ENCODE measurements at places on chromosomes 12 and 14.

DNA sequence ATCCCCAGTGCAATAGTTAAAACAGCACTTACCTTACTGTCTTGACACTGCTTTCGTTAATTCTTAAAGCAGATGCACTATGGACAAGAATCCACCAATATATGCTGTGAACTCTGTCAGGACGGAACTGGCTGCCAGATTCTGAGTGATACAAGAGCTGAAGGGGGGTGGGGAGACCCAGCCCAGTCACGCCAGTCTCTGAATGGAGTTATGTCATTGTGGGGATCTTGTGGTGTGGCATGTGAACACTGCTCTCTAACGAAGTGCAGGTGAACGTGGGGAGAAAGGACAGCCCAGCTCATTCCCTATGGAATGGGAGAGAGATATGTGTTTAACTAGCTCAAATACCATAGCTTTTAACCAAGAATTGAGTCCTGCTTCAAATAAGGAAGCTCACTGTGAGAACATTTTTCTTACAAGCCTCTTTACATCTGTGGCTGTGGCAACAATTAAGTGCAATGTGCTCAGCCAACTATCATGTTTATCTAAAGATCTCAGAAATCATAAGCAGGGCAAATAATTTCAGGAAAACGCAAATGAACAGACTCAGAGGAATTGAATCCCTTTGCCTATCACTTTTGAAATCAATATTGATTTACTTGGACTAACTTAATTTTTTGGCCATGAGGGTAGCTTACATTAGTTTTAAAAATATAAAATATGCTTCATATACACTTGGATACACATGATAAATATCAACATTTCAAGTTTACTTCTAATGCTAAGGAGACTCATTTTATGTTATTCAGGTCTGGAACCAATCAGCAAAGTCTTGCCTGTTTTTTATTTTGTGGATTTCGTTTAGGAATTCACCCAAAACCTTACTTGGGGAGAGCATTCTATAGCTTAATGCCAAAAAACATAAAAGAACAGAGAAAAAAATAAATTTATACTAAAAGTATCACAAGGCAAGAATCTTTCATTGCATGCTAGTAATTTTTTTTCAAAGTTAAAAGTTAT lies at the start of gene LUM:
Gene LUM (minus strand): TSS at position 129 of the 960 bp plus-strand sequence. CDS start 2,515 bp downstream, outside the sequence.
- DNase-seq: peak; percentile 88

DNA sequence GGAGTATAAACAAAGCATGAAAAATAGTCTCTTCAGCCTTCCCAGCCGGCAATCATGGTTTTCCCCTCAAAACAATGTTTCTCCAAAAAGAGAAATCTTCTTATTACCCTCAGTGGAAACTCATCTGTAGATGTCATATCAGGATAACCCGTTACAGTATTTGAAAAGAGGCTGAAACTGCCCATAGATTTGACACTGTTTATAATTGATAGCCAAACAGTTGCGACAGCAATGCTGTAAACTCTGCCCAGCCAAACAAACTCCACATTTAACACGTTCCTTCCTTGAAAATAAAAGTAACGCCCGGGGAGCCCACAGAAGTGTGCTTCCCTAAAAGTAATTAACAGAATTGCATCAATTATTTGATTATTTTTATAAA lies 201.3 kb upstream of the FOXN3 start:
- DNase-seq: no peak

GRCh38 chr14:99569725-99570543 lies 34.1 kb downstream of the CCDC85C start:
- DNase-seq: no peak

DNA sequence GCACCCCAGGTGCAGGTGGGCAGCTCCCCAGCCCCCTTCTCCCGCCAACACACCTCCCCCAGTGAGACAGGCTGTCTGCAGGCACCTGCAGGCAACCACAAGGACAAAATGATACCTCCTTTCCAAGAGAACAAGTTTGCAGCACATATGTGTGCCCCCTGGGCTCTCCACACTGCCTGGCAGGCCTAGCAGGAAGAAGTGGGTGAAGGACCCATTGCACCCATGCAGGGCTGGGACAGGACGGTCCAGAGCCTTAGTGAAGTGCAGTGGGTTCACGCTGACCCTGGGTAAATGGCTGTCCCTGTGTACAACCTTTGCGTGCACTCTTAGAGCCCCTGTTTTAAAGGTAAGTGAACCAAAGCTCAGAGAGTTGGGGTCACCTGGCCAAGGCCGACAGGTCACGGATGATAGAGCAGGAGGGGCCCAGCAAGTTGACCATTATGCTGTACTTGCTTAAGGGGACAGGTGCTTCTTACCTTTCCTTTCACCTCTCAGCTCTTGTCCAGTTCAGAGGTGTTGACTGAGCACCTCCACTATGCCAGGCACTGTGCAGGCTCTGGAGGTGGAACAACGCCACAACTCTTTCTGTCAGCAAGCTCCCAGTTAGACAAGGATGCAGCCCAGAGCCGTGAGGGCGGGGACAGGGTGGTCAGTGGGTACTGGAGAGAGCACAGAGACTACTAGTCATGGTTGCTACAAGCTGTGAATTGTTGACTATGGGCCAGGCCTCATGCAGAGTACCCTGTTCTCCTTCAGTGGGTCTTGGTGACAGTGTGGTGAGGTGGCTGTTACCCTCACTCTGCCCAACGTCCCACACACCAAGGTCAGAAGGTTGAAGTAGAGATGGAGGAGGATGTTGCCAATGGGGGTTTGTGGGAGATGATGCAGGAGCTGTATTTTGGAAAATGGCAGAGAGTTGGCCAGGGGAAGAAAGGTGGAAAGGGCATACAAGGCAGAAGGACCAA lies 125.9 kb downstream of the PAPOLA start:
- DNase-seq: no peak

- DNase-seq: peak; percentile 70
Observed at GRCh38 chr14:93133464-93133863, 17.7 kb upstream of the ITPK1 start.

GRCh38 chr12:53093777-53094393 lies 3.6 kb upstream of the IGFBP6 start:
- DNase-seq: no peak

DNA sequence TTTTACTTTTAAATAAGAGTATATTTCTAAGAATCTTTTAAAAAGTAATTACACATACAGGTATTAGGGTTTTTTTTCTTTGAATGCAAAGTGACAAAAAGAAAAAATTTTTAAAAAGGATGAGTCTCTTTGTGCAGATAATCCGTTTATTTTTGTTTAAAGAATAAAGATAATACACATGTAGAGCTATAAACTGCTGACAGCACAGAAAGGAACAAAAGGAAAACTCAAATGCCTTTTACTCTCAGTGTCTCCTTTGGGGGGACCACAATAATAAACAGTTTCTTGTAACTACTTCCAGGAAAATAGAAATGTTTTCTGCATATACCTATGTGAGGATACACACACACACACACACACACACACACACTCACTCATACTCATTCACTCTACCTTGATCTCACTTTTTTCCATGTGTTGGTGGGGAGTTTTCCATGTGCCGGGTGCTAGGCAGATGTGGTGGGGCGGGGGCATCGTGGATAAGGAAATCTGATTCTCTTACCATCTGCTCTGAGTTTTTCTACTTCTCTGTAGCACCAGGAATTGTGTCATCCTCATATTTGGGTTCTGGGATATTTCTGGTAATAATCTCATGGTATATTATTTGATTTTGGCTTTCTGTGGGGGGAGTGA lies 58.1 kb downstream of the KCTD10 start:
- DNase-seq: no peak

- no peak for DNase-seq
Observed at GRCh38 chr12:28234444-28234843, 44.2 kb downstream of the CCDC91 start.

- DNase-seq: no peak
Observed at GRCh38 chr14:106003351-106003750, 477.0 kb downstream of the TMEM121 start.
